ENCODE measurements at places on chromosomes 12 and 14.

DNA sequence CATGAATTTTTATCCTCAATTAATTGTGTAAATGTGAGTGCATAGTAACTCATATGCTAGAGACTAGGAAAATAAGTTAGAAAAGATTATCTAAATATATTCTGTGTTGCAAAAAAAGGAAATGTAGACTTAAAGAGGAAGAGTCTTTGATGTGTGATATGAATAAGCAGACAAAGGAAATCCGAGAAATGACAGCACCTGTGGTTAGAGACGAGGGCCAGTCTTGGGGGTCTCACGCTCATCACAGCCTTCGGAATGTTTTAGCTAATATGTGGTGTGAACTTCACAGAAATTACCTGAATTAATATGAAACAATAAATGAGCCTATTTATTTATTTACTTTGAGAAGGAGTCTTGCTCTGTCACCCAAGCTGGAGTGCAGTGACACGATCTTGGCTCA, 11.6 kb downstream of the ATP6V0A2 start:
- no peak for DNase-seq

- DNase-seq = no peak
Observed at GRCh38 chr12:95173392-95174251, 43.6 kb downstream of the FGD6 start.

DNA sequence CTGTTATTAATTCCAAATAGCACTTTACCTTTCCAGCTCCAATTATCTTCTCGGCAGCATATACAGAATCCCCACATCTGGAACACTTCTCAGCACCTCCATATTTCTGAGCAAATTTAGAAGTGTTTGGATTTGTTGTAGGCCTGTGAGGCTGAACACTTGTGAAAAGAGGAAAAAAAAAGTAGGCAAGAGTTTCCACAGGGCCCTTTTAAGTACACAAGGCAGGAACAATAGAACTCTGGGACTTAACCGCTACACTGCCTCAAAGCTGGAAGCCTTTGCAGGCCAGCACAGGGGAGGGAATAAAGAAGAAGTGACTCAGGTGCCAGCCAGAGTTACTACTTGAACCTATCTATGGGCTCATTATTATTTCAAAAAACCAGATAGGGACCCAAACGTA, 18.6 kb downstream of the CSRP2 start:
- DNase-seq = no peak

DNA sequence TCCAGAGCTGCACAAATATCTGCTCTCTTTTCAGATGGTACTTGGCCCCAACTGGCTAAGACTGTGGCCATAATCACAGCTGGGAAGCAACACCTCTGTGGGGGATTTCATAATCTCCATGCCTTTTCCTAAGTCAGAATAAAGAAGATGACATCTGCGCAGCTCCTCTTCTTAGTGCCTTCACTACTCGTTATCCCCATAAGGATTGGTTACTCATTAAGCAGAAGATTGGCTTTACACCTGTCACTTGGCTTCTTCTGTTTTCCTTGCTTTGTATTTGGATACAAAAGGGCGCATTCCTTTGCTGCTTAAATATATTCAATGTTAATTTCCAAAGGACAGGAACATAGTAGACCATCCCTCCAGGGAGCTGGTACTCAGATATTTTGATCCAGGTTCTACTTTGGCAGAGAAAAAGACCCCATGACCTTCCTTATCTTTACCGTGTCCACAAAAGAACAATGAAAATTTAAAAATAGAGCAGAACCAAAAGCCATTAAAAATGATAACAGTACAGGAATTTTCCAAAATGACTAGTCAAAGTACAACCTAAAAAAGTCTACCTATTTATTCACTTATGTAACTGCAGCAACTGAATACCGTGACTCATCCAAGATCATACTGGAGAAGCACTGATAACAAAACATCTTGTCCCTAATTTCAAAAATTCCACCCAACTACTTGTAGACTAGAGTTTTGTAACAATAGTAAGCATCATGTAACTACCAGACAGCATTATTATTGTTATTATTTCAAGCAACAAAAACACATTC, 352.3 kb upstream of the TMPO start:
- DNase-seq = no peak

- no peak for DNase-seq
Observed at GRCh38 chr14:59925797-59926196, 5.9 kb downstream of the LRRC9 start.

GRCh38 chr12:57237932-57238853, 8.7 kb downstream of the SHMT2 start:
- no peak for DNase-seq

DNA sequence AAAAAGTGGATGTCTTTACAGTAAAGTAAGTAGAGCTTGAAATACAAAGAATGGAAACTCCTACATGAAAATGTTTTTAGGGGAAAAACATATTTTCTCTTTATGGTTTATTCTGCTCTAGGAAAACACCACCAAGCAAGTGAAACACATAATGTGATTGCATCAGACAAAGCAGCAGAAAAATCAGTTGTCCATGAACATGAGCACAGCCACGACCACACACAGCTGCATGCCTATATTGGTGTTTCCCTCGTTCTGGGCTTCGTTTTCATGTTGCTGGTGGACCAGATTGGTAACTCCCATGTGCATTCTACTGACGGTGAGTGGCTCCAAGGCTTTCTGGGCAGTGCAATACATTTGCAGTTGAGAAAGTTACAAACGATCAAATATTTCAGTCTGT, 42.6 kb upstream of the PLEKHD1 start:
- DNase-seq = no peak

DNA sequence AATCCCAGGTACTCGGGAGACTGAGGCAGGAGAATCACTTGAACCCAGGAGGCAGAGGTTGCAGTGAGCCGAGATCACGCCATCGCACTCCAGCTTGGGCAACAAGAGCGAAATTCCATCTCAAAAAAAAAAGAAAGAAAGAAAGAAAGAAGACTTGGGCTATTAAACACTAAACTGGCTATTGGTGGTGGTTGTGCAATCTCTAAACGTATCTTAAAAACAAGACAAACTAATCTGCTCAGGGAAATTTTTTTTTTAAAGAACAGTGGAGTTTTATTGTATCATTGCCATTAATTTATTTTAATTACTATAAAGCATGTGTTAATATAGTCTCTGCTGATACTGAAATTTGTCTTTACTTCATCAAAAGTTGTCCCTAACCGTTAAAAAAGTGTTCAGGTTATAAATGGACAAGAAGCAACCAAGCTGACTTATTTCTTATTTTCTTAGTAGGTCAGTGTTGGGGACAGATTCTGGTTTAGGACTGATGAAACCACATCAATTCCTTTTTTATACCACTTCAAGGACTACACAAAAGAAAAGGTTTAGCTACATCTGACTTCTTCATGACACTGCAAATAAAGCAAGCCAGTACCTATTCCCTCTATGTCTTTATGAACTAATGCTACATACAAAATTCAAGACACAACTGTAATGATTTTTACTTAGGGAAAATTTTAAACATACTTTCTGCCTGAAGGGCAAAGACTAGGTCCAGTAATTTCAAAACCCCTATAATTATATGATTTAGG, 68.7 kb upstream of the KRAS start:
- DNase-seq = no peak

DNA sequence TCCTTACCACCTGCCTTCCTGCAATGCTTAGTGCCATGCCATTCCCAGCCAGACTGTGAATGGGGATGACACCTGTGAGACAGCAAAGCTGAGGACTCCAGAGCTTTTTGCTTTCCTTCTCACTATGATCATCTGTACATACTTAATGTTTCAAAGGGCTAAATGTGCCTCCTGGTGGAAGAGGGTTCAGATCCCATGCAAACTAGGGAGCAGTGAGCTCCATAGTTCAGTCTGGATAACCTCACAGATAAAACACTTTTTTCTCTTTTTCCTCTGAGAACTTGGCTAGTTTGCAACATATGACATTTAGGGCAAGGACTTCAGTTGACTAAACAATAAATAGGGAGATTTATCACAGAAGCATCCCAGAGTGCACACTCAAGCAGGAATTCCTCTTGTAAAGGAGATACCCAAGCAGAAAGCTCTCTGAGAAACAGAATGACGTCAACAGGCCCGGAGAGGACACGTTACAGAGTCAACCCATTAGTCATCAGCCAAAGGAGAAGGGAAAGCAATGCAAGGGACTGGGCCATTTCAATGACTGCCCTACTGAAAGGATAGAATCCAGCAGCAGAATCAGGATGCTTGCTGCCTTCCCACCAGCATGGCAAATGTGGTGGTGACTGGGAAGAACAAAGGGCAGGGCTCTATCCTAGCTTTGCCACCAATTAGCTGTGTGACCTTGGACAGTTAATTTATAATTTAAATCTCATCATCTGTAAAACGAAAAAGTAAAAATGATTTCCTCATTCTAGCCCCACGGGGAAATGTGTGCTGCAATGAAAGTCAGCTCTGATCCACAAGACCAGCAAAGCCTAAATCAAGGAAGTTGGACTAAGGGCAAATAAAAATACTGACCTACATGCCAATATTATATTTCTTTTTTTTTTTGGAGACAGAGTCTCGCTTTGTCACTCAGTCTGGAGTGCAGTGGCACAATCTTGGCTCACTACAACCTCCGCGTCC, 80.8 kb upstream of the ACTN1 start:
- DNase-seq = no peak

DNA sequence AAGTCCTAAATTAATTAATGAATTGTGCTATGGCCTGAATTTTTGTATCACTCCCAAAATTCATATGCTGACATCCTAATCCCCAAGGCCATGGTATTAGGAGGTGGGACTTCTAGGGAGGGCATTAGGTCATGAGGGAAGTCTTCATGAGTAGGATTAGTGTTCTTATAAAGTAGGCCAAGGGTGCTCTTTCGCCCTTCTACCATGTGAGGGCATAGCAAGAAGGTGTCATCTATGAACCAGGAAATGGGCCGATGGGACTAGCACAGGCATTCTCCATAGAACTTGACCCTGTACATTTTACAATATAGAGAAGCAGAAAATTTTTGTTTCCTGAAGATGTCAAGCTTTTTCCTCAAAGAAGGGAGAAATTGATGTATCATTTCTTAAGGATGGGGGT, 12.5 kb downstream of the SYT10 start:
- DNase-seq = peak; percentile 36

GRCh38 chr12:47882781-47883546, 21.8 kb downstream of the VDR start:
- DNase-seq = no peak

DNA sequence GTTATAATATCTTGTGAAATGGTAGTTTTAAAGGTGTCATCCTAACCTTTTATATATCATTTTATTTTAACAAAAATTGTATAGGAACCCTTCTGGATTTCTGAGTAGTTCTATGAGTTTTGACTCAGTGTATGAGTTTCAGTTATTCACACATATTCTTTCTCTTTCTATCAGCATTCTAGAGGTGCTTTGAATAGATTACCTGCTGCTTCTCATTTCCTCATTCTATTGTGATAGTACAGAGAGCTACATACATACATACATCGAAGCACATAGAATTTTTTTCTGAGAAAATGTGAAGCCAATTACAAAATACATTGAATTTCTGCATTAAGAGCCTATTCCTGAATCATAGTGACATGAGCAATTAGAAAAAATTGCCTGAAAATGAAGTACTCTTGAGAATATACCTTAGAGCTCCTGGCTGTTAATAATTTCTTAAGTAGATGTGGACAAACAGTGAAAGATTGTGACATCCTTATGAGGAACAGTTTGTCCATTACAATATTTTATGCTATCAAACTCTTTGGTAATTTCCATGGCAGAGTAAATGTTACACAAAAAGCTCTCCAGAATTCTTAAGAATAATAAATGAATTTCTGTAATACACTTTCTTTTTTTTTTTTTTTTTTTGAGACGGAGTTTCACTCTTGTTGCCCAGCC, 556.6 kb downstream of the TRHDE start:
- no peak for DNase-seq

- no peak for DNase-seq
Observed at GRCh38 chr12:6819106-6820030, 2.3 kb upstream of the GPR162 start.

DNA sequence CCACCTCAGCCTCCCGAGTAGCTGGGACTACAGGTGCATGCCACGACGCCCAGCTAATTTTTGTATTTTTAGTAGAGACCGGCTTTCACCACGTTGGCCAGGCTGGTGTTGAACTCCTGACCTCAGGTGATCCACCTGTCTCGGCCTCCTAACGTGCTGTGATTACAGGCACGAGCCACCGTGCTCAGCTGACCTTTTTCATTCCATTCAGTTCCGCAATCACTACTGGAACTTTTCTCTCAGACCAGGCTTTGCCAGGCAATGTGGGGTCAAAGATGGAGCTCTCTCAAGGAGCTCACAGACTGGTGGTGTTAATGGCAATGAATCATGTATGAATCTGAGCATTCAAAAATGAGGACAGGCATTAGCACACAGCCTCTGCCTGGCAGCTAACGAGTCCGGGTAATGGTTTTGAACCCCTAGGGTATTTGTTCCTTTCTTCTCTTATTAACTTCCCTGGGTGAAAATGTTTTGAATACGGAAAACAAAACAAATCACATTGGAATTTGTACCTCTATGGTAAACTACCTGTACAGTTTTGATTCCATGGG, 9.4 kb upstream of the TCHP start:
- no peak for DNase-seq

- no peak for DNase-seq
Observed at GRCh38 chr14:101380512-101380911, 180.8 kb upstream of the DIO3 start.

DNA sequence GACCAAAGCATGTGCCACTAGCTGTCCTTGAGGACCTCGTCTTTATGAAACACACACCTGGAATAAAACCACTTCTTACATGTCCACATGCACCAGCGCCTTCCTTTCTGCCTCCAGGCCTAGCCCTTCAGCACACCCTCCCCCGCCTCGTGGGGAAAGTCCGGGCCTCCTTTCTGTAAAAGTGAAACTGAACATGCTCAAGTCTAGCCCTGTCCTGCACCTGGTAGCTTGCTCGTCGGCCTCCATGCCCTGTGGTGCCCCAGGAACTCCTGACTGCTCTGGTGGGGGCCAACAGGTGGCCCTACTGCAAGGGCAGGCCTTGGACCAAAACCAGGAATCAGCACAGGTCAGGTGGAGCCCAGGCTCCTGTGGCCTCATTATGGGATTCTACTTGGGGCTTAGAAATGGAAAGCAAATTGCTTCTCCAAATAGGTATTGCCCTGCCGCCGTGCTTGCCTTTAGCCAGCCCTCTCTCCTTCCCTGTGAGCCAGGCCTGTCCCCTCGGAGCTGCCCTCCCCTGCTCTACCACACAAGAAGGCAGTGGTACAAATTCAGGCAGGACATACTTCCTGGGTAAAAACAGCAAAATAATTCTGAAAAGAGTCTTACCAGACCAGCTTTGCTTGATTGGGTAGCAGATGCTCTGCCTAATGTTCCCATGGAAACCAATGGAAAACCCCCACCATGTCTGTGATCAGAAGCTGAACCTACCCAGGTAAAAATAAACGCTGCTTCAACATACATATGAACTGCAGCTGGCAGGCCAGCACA, 43.5 kb downstream of the ERH start:
- DNase-seq = no peak

- DNase-seq = no peak
Observed at GRCh38 chr12:47296828-47297227, 217.1 kb upstream of the AMIGO2 start.

GRCh38 chr14:20848316-20848954, 42.8 kb upstream of the RNASE3 start:
- DNase-seq = no peak

Measured in LNCaP clone FGC (cell line).